ENCODE measurements at places on chromosomes 16 and 17.
A peak's percentile ranks its signal among the peaks of the same experiment; 100 is the strongest.

DNA sequence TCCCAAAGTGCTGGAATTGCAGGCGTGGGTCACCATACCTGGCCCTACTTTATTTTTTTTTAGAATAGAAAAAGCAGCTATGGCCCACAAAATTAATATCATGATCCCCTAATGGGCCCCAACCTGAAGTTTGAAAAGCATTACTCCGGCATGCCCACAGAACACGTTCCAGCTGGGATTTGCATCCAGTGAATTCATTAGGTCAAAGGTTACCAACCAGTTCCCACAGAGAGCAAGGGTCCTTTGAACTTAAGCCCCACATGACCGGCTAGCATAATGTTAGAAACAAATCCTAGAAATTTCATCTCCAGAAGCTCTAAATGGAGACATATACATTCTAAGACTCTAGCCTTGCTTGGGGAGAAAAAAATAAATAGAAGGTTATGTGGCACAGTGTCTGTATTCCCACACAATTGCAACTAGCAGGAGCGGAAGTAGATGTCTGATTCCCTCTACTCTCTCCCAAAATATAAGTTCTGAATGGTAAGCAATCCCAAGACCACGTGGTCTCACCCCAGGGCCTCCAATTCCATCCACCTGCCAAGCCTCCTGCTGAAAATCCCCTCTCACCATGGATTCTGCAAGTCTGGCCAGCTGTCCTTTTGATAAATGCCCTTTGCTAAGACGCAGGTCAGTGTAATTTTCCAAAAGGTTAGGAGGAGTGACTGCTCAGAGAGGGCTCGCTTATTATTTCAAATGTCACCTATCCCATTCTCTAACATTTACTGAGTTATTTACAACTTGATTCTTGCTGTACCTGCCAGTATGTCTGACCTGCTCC is 395.8 kb downstream of the NPIPA8 start:
- no peak for DNase-seq

DNA sequence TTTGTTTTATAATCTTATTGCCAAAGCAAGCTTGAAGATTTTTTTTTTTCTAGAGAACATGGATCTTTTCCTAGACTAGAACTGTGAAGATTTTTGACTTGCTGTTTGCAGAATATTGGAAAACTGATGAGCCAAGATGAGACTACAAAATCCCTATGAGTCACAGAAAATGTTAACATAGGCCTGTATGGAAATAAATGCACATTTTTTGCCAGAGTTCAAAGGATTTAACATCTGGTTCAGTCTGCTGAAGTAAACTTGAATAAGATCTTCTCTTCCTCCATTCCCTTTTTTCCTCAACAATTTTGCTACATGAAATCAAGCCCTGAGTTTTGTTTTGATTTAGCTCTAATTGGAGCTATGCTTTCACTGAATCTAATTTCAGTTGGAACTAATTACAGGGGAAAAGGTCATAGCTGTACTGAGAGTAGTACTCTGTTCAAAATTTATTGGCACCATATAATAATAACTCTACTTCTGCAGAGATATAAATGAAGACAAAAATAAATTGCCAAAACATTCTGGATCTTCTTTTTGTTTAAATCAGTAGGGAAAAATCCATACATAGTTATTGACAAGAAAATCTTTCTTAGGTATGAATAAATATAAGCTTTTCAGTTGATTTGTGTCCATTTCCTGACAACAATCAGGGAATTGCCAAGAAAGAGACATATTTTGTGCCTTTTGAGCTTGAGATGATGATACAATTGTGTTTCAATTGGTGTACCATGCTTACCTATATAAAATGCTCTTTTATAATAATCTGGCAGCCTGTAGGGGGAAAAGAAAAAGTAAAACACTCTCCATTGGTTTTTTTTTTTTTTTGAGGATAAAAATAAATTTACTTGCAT is 387.5 kb upstream of the GOT2 start:
- DNase-seq = no peak

DNA sequence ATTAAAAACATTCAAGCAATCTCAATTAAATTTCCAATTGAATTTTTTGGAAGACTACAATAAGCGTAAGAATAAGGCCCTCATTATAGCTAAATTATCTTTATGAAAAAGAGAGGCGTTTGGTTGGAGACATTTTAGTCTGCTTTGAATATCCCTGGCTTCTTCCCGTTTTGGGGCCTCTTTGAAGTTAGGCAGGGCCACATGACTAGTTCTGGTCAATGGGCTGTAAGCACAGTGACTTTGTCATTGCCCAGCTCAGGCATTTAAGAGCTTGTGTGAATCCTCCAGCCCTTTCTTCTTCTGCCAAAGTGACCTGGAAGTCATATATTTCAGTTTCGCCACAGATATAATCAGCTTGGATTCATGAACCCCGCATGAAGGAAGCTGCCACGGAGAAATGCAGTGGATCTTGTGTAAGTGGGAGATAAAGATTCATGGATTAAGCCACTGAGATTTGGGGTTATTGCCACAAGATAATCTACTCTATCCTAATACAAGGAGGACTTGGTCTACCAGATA is 21.7 kb upstream of the UBTF start:
- no peak for DNase-seq

DNA sequence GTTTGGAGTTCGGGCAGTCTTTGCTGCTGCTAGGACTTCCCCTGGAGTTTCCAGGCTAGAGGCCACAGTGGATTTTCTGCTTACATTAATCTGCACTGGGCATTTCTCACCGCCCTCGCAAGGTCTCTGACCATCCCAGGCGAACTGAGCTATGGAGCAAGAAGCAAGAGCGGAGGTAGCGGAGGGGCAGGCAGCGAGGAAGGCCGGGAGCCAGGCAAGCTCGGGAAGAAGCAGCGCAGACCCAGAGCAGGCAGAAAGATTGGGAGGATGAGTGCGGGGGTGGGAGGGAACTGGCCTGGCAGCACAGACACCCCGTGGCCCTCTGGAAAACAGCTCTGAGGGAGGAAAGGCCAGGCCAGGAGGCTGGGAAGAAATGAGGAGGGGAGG is 3.8 kb downstream of the COTL1 start:
- no peak for DNase-seq

- DNase-seq = no peak
Observed at GRCh38 chr16:8552487-8553221, 37.7 kb downstream of the TMEM114 start.

DNA sequence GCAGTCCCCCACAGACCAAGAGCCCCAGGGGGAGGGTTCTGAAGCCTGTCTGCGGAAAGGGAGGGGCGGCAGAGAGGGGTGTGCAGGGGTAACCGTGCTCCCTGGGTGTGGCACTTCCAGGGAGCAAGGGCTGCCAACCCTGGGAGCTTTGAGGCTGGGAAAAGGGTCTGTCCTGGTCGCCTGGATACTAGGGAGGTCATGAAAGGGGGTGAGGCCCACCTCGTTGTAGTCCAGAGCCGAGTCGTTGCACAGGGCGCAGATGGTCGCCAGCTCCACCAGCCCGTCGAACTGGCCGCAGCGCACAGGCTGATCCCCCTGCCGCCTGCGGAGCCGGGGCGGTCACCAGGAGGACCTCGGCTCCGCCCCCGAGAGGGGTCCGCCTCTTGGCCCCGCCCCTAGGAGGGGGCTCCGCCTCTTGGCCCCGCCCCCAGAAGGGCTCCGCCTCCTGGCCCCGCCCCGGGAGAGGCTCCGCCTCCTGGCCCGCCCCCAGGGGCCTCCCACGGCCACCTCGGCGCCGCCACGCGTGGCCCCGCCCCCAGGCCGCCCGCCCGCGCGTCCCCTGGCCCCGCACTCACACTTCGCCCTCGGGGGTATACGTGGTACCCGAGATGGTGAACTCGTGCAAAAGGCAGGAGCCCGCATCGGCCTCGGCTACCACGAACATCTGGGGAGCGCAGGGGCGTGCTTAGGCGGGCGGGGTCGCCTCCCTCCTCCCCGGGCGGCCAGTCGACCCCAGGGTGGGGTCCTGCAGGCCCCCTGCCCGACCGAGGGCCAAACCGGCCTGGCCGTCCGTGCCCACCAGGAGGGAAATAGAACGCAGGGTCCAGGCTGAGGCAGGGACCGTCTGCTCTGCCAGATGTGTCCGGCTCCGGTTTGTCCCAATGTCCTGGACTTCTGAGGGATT is 19.5 kb downstream of the ATP2A3 start:
- no peak for DNase-seq

GRCh38 chr16:81939164-81940056 is 71.9 kb downstream of the SDR42E1 start:
- DNase-seq = no peak

DNA sequence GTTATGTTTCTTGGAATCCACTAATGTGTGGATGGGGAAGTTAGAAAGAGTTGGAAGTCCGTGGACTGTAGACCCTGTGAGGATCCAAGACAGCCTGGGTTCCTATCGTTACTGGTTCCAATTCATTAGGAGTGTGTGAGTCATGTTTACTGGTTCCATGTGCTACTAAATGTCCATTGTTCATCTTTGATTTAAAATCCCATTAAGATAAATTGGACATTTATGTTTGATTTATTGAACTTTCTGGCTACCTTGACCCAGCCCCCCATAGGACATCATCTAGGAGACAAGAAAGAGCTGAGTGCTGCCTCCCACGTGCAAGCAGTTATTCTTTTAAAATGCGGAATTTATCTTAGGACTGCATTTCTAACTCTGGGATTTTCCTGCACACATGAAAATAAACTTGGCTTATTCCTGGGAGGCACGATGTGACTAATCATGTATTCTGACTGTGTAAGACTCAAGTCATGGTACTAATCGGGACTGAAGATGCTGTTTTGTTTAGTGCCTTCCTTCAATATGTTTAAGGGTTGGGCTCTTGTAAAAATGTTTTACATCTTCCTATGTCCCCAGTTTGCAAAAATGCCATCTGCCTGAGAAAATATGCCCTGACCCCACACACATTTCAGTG is 53.4 kb downstream of the RGS9 start:
- DNase-seq = no peak

DNA sequence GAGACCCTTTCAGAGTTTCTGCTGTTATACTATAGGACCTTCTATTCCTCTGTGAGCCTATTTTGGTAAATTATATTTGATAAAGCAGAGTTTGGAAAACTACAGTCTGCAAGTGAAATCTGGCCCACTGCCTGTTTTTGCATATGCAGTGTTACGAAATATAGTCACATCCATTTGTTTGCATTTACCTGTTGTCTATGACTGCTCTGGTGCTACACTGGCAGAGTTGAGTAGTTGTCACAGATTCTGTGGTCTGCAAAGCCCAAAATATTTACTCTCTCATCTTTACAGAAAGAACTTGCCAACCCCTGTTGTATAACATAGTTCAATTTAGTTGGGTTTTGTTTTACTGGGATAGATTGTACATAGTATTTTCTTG is 42.3 kb downstream of the TNRC6A start:
- DNase-seq = no peak

DNA sequence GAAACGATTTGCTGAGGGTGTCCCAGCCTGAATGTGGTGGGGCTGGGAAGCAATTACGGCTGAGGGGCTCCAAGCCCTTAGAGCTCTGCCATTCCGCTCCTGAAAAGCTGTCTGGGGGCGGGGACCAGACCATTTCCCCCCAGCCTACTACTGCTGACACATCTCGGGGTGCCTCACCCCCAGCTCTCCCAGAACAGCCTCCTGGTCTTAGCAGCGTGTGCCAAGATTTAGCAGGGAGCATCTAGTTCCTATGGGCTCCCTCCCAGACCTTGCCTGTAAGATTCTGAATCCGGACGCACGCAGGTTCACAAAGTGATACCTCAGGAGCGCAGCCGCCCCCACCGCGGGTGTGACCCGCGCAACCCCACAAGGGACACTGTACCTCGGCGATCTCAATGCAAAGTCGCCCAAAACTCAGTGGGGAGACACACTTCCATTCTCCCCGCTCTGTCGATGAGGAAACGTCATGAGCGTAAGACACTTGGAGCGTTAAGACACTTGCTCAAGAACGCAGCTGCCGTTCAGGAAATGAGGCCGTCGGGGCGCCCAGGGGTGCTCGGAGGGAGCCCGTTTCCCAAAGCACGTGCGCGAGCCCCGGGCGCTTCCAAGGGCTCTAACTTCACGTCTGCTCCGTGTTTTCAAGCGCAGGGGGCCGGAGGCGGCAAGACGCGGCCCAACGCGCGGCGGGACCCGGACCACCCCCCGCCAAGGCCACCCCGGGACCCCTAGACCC is 629 bp downstream of the GEMIN4 start:
- peak; percentile 50 for DNase-seq

GRCh38 chr16:53872248-53873221 is 168.6 kb downstream of the FTO start:
- no peak for DNase-seq

DNA sequence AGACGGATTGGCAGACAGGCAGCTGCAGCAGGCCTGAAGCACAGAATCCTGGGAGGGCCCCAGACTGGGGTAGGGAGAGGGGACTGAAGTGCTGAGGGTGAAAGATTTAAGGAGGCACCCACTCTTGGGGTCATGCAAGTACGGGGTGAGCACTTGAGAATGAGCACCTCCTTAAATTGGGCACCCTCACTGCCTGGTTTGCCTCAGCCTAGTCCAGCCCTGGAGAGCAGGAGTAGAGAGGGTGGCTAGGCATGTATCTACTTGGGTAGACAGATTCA is 154.1 kb upstream of the CDC42EP4 start:
- DNase-seq = no peak

DNA sequence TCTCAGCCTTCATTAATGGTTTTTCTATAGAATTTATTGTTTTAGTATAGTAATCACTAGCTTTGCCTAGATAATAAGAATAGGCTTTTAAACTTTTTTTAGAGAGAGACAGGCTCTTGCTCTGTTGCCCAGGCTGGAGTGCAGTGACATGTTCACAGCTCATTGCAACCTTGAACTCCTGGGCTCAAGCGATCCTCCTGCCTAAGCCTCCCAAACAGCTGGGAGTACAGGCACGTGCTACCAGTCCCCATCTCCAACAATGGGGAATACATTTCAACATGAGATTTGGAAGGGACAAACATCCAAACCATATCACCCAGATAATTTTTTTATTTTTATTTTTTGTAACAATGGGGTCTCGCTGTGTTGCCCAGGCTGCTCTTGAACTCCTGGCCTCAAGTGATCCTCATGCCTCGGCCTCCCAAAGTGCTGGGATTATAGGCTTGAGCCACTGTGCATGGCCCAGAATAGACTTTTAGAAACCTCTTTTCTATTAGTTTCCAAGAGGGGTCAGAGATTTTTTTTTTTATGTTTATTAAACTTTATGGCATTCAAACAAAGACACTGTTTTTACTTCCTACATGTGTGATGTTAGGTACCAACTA is 7.3 kb downstream of the NACA2 start:
- DNase-seq = no peak

- DNase-seq = no peak
Observed at GRCh38 chr17:1362964-1363363, 37.1 kb downstream of the YWHAE start.

GRCh38 chr17:42459256-42459800 is 650 bp downstream of the ATP6V0A1 start:
- peak; percentile 23 for DNase-seq

- DNase-seq = no peak
Observed at GRCh38 chr16:21263640-21264570, 14.2 kb downstream of the CRYM start.
